ENCODE measurements at places on chromosomes 12 and 14. TPM values are rescaled to one million over a fixed set of nuclear protein-coding genes. Genes with fewer than 3 reads are reported as not detected.

The RNU6-8 gene
- not detected for total RNA-seq

The PLXNC1 gene
- total RNA-seq, result 2.8 TPM

The CD163 gene
- total RNA-seq, result 216 TPM

The OR11G2 gene
- total RNA-seq, result not detected

The GPR84 gene
- total RNA-seq, result 0.53 TPM

The EML5 gene
- 0.40 TPM for total RNA-seq

The CALM1 gene
- 426 TPM for total RNA-seq

The SRRM4 gene
- 0.60 TPM for total RNA-seq

The TRIM9 gene
- 0.77 TPM for total RNA-seq

The HVCN1 gene
- 33.4 TPM for total RNA-seq

The ZNF410 gene
- 19.3 TPM for total RNA-seq

The KRT80 gene
- total RNA-seq, result 0.06 TPM

The MYH6 gene
- total RNA-seq, result 12,862 TPM

The PPP1R1A gene
- 178 TPM for total RNA-seq

The RFLNA gene
- 0.22 TPM for total RNA-seq

The POTEM gene
- total RNA-seq, result not detected

The STYK1 gene
- total RNA-seq, result not detected

The PELI2 gene
- 6.8 TPM for total RNA-seq

All from right cardiac atrium (tissue), 5 donors.